ELR (cell line): ENCODE measurements at places on chromosomes 16 and 17.

- peak; percentile 25 for DNase-seq
These were observed 11.7 kb upstream of the TCF25 start for GRCh38 chr16:89861648-89862047.

DNA sequence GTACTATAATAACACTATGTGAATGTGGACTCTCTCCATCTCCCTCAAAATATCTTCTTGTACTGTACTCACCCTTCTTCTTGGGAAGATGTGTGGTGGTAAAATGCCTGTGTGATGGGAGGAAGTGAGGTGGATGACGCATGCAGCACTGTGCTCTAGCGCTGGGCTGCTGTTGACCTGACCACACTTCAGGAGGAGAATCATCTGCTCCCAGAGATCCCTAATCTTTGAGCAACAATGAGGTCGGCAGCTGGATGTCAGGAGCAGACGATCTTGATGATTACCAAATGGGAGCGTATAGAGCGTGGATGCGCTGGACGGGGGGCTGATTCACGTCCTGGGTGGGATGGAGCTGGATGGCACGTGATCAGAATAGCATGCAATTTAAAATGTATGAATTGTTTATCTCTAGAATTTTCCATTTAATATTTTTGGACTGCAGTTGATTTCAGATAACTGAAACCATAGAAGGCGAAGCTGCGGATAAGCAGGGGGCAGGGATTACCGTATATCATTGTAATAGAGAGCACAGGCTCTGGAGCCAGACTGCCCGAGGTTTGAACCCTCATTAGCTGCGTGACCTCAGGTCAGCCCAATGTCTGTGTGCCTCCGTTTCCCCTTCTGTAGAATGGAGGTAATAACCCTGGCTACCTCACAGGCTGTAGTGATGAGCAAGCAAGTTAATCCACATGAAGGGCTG is 23.7 kb upstream of the CYLD start:
- DNase-seq, result peak; percentile 86

GRCh38 chr17:78529871-78530670 is 47.1 kb downstream of the DNAH17 start:
- no peak for DNase-seq

DNA sequence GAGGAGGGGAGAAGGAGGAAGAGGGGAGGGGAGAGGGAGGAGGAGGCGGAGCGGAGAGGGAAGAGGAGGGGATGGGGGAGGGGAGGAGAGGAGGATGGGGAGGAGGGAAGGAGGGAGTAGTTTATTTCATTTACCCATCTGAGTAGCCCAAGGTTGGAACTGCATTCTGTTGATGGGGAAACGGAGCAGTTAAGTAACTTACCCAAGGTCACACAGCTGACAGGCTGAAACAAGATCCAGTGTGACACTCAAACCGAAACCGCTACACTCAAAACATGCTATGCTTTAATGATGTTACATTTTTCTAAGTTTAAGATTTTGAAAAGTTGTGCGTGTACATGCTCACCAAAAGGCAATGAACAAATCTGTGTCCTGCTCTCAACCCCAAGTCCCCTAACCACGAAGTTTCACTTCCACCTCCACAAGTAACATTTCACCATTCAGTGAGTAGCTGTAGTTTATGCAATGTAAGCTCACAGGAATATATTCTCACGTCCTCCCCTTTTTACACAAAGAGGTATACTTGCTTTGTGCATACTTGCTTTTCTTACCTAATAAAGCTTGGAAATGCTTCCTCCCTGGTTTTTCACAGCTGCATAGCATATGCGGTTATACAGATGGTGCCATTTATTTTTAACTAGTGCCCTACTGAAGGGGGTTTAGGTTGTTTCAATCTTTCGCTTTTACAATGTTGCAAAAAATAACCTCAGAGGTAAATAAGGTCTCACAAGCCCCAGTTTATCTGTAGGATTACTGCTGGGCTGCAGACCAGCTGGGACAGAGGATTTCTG is 275.3 kb downstream of the PARN start:
- DNase-seq, result no peak

GRCh38 chr16:72214821-72215220 is 42.9 kb upstream of the PMFBP1 start:
- DNase-seq, result no peak

DNA sequence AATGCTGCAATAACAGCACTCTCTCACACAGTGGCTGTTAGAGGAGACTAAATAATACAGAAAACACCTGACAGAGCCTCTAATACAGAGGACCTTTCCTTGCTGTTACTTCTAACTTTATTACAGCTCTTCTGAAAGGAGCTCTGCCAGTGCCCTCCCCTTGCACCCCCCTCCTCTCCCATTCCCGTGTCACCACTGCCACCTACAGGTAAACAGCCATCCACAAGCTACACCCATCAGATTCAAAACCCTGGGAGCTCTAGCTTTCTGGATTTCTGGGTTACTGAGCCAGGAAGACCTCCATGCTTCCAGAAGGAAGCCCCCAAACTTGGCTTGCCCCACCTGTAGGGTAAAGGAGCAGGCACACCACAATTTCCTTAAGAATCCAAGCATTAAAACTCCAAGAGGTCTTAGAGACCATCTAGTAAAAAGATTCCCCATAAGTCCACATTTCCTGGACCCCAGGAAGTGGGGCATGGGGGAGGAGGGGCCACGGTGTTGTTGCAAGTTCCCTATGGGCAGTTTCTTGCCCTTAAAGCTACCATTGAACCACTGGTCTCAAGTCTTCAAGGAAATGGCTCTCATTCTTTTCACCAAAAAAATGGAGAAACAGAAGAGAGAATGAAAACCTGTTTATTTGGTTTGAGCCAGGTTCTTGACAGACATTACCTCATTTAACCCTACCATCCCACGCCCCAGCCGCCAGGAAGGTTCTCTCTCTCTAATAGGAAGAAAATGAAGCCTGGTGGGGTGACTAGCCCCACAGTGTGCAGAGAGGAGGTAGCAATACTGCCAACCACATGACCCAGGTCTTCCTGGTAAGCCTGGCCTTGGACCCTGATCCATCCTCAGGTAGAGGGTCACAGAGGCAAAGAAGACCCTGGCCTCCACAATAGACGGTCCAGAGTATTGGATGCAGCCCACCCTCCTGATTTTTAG is 52.8 kb downstream of the TOM1L2 start:
- peak; percentile 84 for DNase-seq

DNA sequence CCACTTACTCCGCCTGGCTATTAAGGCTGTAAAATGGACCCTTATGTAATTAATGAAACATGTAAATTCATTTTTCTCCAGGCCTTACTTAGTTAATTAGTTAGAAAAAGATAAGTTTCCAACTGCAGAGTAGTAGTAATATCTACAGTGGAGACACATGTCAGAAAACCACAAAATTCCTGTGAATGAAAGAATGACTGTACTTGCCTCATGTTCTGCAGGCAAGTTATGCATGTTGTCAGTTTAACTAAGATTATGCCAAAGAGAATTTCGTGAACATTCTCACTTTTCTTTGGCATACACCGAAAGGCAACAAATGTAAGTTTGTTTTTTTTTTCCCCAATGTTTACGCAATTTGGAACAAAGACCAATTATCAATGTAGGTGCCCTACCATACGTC is 16.8 kb upstream of the CCL1 start:
- DNase-seq, result no peak

DNA sequence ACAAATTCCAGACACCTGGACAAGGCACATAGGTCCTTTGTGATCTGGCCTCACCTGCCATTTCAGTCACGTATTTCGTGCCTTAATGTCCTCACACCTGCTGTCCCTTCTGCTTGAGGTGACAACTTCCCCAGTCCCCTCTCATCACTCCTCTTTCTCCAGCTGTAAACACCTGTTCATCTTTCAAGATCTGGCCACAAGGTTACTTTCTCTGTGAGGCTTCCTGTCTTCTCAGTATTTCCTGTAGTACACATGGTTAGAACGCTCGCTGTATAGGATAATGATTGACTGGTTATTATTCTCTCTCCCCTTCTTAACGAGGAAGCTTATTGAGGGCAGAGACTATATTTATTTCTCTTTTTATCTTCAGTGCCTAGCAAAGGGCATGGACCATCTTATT is 74.5 kb upstream of the PMFBP1 start:
- DNase-seq, result no peak

DNA sequence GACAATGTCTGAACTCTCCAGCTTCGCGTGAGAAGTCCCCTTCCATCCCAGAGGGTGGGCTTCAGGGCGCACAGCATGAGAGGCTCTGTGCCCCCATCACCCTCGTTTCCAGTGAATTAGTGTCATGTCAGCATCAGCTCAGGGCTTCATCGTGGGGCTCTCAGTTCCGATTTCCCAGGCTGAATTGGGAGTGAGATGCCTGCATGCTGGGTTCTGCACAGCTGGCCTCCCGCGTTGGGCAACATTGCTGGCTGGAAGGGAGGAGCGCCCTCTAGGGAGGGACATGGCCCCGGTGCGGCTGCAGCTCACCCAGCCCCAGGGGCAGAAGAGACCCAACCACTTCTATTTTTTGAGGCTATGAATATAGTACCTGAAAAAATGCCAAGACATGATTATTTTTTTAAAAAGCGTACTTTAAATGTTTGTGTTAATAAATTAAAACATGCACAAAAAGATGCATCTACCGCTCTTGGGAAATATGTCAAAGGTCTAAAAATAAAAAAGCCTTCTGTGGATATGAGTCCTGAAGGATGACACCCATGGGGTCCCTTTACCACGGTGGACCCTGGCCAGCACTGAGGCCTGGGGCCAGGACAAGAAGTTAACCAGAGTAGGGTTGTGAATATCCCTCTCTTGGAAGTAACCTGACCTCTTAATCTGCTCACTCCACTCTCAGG is 10.5 kb upstream of the ITGAD start:
- peak; percentile 59 for DNase-seq
